Epithelial cell of umbilical artery (primary cell): ENCODE measurements at places on chromosomes 5 and 9. TPM values are rescaled to one million over a fixed set of nuclear protein-coding genes. Genes with fewer than 3 reads are reported as not detected.

Gene CDH9
- not detected in 2 replicates for total RNA-seq

Gene LCNL1
- total RNA-seq, result not detected in 2 replicates

Gene GLDC
- total RNA-seq, result 2.3 and 6.4 TPM in 2 replicates

Gene ACSL6
- not detected in 2 replicates for total RNA-seq

Gene PCDHB3
- under 0.01 TPM in 1 of 2 replicates, not detected in the other for total RNA-seq

Gene SPAG8
- 0.32 TPM in 1 of 2 replicates, not detected in the other for total RNA-seq

Gene SLC25A25
- 15.9 and 20.1 TPM in 2 replicates for total RNA-seq

Gene HABP4
- 7.1 and 7.8 TPM in 2 replicates for total RNA-seq

Gene ECPAS
- total RNA-seq, result 69.6 and 80.9 TPM in 2 replicates

Gene SH3GL2
- total RNA-seq, result 0.32 TPM in 1 of 2 replicates, not detected in the other

Gene CHSY3
- 21.9 and 38.0 TPM in 2 replicates for total RNA-seq

Gene SLC6A3
- under 0.01 TPM in 1 of 2 replicates, not detected in the other for total RNA-seq

Gene UBAP1
- 23.7 and 24.7 TPM in 2 replicates for total RNA-seq

Gene AMBP
- 0.15 TPM in 1 of 2 replicates, not detected in the other for total RNA-seq

Gene SPATA31D4
- not detected in 2 replicates for total RNA-seq

Gene KLF9
- 17.5 and 32.4 TPM in 2 replicates for total RNA-seq

Gene RLN2
- 0.32 TPM in 1 of 2 replicates, not detected in the other for total RNA-seq

Gene SLC25A2
- 0.15 TPM in 1 of 2 replicates, not detected in the other for total RNA-seq

Gene STRBP
- 12.5 and 14.9 TPM in 2 replicates for total RNA-seq

Gene GHR
- total RNA-seq, result 0.30 and 0.65 TPM in 2 replicates

Gene PCDHB2
- total RNA-seq, result under 0.01 and 0.32 TPM in 2 replicates

Gene MCTP1
- total RNA-seq, result 113 and 123 TPM in 2 replicates

Gene MLANA
- not detected in 2 replicates for total RNA-seq

Gene SLC34A1
- total RNA-seq, result not detected in 2 replicates

Gene PCDHA1
- total RNA-seq, result 0.32 TPM in 1 of 2 replicates, not detected in the other

Gene CREB3
- total RNA-seq, result 41.9 and 64.9 TPM in 2 replicates

Gene SOX30
- total RNA-seq, result not detected in 2 replicates

Gene CCNI2
- not detected in 2 replicates for total RNA-seq

Gene CTXN3
- under 0.01 TPM in 1 of 2 replicates, not detected in the other for total RNA-seq

Gene WNT8A
- not detected in 2 replicates for total RNA-seq

Gene SPINK6
- not detected in 2 replicates for total RNA-seq

Gene MPDZ
- total RNA-seq, result 61.7 and 77.7 TPM in 2 replicates

Gene BRD3OS
- total RNA-seq, result 7.8 and 10.1 TPM in 2 replicates

Gene EIF4E1B
- not detected in 2 replicates for total RNA-seq

Gene SPINK13
- total RNA-seq, result not detected in 2 replicates

Gene ITK
- total RNA-seq, result not detected in 2 replicates

Gene IRX2
- not detected in 2 replicates for total RNA-seq

Gene SLC25A48
- total RNA-seq, result not detected in 2 replicates

Gene SLC6A18
- total RNA-seq, result not detected in 2 replicates

Gene IL4
- not detected in 2 replicates for total RNA-seq

Gene HAVCR1
- not detected in 2 replicates for total RNA-seq

Gene SCAI
- 3.6 and 8.5 TPM in 2 replicates for total RNA-seq

Gene MVB12B
- total RNA-seq, result 1.9 and 2.1 TPM in 2 replicates

Gene TRIM52
- total RNA-seq, result 5.8 and 6.5 TPM in 2 replicates

Gene EGFLAM
- 1.9 and 9.3 TPM in 2 replicates for total RNA-seq

Gene PTPRD
- 4.9 and 11.4 TPM in 2 replicates for total RNA-seq

Gene PROB1
- 0.61 and 0.65 TPM in 2 replicates for total RNA-seq

Gene GABBR2
- 0.61 and 1.6 TPM in 2 replicates for total RNA-seq

Gene SPATA31A3
- total RNA-seq, result not detected in 2 replicates
